ENCODE measurements at places on chromosomes 13 and 19. TPM values are rescaled to one million over a fixed set of nuclear protein-coding genes. Genes with fewer than 3 reads are reported as not detected.

GRCh38 chr19:12485052-12485416, 418 bp upstream of the ZNF709 start:
- no peak for DNase-seq

- peak; percentile 22 for DNase-seq
Observed at GRCh38 chr19:17680230-17680722, 7.9 kb downstream of the UNC13A start.

DNA sequence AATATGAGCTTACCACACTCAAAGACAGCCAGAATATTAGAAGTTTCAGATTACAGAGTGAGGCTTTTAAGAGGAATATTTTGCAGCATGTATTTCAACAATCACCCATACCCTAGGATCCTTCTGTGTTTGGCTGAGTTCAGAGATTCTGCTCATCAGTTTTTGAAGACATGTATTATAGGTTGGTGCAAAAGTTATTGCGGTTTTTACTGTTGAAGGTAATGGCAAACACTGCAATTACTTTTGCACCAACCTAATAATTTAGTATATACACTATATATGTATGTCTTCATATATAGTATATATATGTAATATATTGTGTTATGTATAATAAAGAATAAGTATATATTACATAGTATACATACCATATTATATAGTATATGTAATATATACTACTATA, 435.1 kb downstream of the IRS2 start:
- no peak for DNase-seq

DNA sequence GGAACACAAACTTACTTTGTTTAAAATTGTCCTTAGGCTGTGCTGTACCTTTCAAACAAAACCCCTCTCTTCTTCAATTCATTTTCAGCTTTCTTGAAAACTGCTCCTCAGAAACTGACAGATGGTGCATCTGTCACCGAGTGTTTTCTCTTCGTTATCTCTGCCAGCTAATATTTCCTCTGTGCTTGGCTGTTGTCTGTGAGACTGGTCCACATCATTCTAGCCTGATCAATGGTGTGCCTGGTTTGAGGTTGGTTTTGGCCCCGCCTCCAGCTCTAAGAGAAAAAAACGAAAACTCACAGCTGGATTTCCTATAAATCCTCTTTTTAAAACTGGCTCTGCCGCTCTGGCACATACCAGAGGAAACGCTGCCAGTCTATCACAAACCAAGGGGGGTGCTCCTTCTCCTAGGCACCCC, 79.7 kb downstream of the STARD13 start:
- DNase-seq: peak; percentile 14

DNA sequence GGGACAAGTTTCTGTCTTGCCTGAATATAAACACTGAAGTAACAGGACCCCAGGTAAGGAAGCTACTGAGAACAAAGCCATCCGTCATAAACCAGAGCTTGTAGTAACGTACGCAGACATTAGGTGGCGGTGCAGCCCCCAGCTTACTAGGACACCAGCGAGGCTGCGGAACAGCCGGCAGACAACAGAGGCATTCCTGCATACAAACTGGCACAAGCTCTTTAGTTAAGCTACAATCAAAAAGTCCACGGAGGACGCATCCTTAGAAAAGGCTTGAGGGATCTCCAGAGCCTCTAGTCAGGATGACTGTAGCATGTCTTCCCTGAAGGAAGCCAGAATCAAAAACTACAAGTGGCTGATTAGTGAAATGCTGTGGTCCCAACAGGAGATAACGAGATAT, 26.2 kb downstream of the ZNF160 start:
- peak; percentile 4 for DNase-seq

DNA sequence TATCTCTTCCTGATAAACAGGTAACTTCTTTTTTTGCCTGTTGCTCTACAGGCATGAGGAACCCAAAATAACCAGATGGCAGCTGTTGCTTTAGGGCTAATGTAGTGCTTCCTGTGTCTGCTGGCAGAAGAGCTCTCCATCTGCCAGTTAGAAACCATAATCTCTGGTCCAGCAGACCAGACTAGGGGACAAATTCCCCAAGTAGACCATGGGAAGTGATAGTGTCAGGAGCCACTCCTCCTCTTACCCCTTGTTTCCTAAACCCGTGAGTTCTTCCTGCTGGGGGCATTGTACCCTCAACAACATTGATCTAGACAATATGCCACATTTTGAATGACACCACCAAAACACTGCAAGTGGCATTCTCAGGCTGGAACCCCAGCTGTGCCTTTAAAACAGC, 135.9 kb downstream of the DLEU7 start:
- DNase-seq: no peak

DNA sequence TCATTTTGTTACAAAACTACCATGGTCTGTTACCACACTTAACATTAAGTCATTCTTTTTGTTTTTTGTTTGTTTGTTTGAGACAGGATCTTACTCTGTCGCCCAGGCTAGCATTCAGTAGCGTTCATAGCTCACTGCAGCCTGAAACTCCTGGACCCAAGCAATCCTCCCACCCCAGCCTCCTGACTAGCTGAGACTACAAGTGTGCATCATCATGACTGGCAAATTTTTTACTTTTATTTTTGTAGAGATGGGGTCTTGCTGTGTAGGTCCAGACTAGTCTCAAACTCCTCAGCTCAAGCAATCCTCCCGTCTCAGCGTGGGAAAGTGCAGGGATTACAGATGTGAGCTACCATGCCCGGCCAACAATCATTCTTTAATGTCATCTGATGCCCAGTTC, 3.3 kb downstream of the ALDH16A1 start:
- DNase-seq: no peak

Gene C13orf42
- not detected for total RNA-seq

Gene NEK5
- 0.26 TPM for total RNA-seq

Gene PRR19
- total RNA-seq: not detected

Gene DAND5
- not detected for total RNA-seq

Measured in bronchial epithelial cell (primary cell).